Skeletal muscle cell (primary cell): ENCODE measurements at places on chromosomes 5 and 9.

- no peak for DNase-seq
Observed at GRCh38 chr9:20043035-20043434, 254.2 kb upstream of the SLC24A2 start.

DNA sequence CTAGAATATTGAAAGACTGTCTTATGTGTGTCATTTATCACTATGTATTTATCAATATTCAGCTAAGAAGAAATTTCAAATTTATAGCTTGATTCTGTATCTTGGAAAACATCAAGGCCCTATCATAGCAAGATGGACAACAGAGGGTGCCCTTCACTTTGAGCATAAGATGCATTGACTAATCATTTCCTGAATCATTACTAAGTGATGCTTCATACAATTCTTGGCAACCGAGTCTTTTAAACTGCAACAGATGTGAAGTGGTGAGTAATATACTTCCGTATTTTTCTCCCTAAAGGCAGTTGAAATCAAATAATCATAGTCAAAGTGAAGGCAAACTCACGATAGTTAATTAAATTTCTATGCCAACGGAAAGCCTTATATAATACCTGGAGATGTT, 318.6 kb upstream of the RGMB start:
- DNase-seq = peak; percentile 86

GRCh38 chr9:82524407-82524806, 535.8 kb downstream of the SPATA31D1 start:
- no peak for DNase-seq

GRCh38 chr5:124790301-124790894, 44.0 kb upstream of the ZNF608 start:
- peak; percentile 32 for DNase-seq

GRCh38 chr5:175092691-175093090, 351.3 kb downstream of the DRD1 start:
- no peak for DNase-seq

- DNase-seq = no peak
Observed at GRCh38 chr5:42520957-42521356, 97.7 kb downstream of the GHR start.

DNA sequence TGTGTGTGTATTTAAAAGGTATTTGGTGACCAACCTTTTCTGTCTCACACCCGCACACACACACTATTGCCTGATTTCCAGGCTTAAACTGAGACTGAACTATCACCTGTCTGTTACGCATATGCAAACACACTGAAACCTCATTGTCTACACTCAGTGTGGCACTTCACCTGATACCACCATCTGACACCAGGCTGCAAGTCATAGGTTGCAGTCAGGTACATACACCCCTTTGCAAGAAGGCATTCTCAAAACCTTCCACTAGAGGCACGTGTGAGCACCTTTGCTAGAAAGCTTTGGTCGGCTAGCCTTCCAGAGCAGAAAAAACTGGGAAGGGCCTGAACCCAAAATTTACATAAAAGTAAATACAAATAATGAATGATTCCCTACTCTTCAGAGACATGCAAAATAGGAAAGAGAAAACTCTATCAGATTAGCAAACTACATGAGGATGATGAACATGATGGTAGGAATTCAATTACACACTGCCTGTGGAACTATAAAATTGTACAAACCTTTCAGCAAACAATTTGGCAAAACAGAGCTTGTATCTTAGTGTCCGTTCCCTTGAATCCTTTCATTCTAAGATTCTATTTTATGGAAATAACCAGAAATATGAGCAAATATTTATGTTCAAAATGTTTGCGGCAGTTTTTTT, 5.9 kb upstream of the FOXD1 start:
- DNase-seq = no peak

- no peak for DNase-seq
Observed at GRCh38 chr5:6412811-6413210, 34.5 kb upstream of the MED10 start.

DNA sequence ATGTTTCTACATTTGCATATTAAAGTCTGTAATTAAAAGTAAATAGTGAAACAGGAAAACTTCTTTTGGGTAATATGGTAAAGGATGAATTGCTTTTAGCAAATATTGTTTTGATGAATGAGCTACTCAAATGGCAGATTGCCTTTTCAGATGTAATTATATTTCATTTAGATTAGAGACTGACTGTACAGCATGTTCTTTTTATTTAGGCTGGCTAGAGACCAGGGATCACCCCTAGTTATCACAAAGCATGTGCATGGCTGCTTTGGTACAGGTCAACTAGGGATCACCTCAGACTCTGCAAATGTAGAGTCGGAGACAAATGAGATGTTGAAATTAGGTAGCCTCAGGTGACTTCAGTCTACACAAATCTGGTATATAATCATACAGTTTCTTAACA, 214.9 kb upstream of the SEMA6A start:
- DNase-seq = no peak

GRCh38 chr9:13868336-13868735, 445.6 kb downstream of the NFIB start:
- no peak for DNase-seq

DNA sequence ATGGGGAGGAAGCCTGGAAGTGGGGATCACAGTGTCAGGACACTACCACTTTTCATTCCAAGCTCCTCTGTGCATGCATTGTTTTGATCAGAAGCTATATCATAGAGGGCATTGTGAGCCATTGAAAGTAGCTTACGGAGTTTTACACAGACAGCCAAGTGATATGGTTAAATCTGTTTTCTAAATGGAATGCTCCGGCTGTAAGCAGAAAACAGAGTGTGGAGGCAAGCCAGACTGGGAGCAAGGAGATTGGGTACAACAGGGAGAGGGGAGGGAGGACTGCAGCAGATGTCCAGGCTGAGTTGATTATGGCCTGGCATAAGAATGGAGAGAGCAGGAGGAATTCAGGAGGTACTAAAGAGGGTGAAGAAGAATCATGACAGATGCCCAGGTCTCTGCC, 15.5 kb upstream of the SOWAHA start:
- no peak for DNase-seq

GRCh38 chr9:8622222-8622802, 822.7 kb upstream of the DMAC1 start:
- no peak for DNase-seq

- DNase-seq = peak; percentile 28
Observed at GRCh38 chr5:14958188-14958587, 86.6 kb upstream of the ANKH start.

GRCh38 chr9:5529683-5530221, 19.4 kb downstream of the PDCD1LG2 start:
- no peak for DNase-seq

DNA sequence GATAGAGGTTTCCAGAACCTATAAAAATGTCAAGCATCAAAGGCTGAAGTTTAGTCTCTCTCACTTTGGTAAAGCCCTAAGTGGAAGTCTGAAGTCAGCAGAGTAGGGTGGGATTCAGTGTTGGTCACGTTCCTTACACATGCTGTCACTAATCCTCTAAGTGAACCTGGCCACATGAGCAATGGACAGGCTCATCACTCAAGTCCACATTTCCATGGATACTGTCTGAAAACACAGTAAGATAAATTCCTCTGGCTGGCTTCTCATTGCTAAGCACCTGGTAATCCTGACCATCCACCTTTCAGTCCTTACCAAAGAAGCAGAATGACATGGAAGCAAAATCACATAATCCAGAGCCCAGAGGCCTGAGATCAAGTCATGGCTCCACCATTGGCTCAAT, 43.8 kb downstream of the GNA14 start:
- no peak for DNase-seq

DNA sequence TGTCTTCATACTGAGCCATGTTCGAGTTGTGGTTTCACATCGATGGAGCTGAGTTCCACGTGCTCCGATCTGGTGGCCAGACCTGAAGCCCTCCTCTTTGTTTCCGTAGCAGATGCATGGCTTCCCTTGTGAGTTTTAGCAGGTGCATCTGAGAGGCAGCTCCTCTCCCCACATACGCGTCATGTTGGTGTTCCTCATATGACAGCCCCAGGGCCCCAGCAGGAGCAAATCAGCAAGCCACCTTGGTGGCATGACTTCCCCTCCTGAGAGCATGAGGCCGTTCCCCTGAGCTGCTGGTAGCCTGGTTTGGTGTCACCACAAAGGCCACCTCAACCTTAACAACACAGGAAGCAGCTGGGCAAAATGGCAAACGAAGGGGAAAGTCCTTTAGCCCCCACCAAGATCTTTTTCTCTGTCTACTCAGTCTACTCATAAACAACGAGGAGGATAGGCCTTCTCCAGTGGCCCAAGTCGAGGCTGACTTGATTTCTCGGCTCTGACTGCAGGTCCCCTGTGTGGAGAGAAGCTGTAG, 5.9 kb downstream of the CYFIP2 start:
- no peak for DNase-seq

DNA sequence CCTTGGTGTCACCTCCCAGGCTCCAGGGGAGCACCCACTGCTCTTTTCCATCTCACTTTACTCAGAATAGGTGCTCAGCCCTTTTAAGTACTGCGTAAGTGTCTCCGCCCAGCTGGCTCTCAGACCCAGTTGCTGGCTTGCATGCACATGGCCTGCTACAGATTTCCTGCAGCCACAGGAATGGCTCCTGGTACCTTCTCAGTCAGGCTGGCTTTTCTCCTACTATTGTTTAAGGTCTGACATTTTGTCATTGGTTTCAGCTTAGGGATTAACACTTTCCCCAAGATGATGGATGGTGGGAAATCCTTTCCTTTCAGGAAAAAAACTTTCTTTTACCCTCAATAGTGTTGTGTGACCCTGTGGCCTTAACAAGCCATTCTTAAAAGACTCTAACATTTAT, 1652.3 kb upstream of the WWC1 start:
- no peak for DNase-seq

GRCh38 chr5:150234576-150235499, 45.0 kb downstream of the SLC6A7 start:
- no peak for DNase-seq

DNA sequence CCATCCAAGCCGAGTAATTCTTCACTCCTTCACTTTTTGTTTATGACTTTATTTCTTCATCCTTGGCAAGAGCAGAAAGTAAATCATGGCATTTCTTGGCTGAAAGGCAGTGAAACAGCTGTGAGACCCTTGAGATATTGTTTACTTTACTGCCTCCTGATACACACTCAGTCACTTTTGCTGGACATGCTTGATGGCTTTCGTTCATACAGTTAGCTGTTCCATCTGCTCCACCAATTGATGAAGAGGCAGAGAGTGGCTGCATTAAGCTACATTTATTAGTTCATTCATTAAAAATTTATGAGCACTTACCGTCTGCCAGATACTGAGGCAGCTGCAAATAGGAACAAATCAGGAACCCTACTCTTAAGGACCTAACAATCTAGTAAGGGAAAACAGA, 184.4 kb upstream of the OR13F1 start:
- DNase-seq = no peak

- no peak for DNase-seq
Observed at GRCh38 chr9:88216126-88216995, 78.1 kb upstream of the SPATA31C2 start.

- no peak for DNase-seq
Observed at GRCh38 chr9:95970317-95970716, 94.8 kb downstream of the ERCC6L2 start.

- DNase-seq = no peak
Observed at GRCh38 chr5:125700380-125700861, 722.8 kb upstream of the GRAMD2B start.

GRCh38 chr5:32004404-32004803, 169.7 kb downstream of the GOLPH3 start:
- no peak for DNase-seq

DNA sequence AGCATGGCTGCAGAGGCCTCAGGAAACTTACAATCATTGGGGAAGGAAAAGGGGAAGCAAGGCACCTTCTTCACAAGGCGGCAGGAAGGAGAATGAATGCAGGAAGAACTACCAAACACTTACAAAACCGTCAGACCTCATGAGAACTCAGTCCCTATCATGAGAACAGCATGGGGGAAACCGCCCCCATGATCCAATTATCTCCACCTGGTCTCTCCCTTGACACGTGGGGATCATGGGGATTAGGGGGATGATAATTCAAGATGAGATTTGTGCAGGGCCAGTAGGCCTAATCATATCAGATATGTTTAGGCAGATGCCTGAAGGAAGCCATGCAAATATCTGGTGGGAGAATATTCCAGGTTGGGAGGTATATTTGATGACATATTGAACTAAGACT, 1176.4 kb upstream of the CDH18 start:
- no peak for DNase-seq

DNA sequence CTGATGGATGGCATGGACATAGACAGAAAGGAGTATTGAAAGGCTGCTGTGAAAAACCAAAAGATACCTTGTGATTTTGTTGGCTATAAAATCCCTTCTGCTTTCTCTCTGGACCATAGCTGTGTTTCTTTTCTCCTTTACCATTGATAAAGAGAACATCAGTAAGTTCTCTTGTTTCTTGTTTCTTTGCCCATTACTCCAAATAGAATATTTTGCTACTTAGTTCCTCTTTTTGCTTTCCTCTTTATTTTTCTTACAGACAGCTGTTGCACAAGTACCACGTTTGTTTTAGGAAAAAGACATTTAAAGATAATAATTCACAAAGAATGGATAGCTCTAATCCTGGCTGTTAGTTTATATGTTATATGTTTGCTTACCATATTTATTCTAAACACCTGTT, 1129.2 kb downstream of the DTWD2 start:
- no peak for DNase-seq

DNA sequence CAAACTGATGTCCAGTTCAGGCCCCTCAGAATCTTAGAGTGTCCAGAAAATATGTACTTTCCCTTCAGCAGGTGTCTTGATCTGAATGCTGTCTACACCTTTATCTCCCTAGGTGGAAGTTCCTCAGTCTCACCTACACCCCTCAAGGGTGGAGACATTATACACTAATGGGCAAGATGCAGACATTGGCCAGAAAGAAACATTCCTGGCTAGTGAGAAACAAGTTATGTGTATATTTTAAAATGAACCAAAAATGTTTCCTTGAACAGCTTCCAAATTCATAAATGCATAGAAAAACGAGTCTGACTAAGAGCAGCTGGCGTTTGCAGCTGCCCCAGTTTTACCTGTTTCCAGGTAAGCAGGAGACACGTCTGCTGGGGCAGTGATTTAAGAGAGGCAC, 140.5 kb upstream of the IRX4 start:
- DNase-seq = no peak

GRCh38 chr5:181245427-181246275, 1.9 kb upstream of the RACK1 start:
- DNase-seq = no peak

GRCh38 chr9:84894859-84895258, 225.3 kb downstream of the NTRK2 start:
- no peak for DNase-seq

- DNase-seq = peak; percentile 36
Observed at GRCh38 chr5:126600631-126601511, at the start of gene PHAX. Gene PHAX, plus strand, starts transcription at chr5:126600947. Its CDS starts 16 bp downstream, at chr5:126600963.

DNA sequence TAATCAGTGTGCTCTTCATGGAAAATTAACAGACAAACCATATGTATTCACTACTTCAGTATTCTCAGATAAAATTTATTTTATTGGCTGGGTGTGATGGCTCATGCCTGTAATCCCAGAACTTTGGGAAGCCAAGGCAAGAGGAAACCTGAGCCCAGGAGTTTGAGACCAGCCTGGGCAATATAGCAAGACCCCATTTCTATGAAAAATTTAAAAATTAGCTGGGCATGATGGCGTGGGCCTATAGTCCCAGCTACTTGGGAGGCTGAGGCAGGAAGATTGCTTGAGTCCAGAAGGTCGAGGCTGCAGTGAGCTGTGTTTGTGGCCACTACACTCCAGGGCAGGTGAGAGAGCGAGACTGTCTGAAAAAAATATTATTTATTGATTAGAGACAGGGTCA, 23.4 kb upstream of the CREBRF start:
- no peak for DNase-seq

GRCh38 chr5:78908173-78909061, 76.7 kb downstream of the ARSB start:
- DNase-seq = no peak
